Activated CD4-positive, CD25-positive, alpha-beta regulatory T cell (primary cell): ENCODE measurements at places on chromosomes 1 and 21.

DNA sequence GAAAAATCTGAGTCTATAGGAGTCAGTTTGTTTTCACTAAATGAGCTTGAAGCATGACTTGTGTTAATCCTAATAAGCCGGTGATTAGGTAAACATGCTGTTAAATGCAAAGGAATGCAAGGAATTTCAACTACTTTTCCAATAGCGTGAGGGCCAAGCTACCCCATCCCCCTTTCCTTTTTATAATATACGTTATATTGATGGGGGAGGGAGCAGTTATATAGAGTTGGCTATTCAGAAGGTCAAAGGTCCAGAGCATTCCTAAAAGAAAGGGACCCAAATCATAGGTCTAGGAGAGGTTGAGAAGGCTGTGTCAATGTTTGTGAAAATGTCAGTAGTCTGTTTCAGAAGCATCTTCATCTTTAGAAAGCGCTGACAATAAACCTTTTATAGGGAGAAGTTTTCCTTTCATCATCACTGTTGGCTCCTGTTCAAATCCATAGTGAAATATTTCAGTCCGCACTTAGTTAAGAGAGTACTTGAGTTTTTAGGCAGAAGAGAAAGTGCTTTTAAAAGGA, 3.8 kb downstream of the CCN1 start:
- no peak for DNase-seq

DNA sequence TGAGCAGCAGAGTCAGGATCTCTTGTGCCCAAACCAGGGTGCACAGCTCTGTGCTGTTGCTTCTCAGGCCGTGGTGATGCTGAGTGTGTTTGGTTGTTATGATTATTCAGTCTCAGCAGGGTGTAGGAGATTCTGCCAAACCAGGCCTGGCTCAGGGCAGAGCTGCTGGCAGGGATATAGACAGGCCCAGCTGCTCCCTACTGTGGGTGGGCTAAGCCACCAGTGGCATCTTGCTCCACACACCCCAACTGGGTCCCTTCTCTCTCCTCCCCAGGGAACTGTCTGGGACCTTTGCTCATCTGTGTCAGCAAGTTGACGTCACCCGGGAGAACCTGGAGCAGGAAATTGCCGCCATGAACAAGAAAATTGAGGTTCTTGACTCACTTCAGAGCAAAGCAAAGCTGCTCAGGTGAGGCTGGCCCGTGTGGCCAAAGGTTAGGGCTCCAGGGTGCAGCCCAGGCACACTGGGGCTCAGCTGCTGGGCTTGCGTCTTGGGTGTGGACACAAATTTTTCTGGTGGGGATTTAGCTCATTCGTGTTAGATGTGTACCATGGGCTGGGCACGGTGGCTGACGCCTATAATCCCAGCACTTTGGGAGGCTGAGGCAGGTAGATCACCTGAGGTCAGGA, 9.9 kb upstream of the MIIP start:
- no peak for DNase-seq

DNA sequence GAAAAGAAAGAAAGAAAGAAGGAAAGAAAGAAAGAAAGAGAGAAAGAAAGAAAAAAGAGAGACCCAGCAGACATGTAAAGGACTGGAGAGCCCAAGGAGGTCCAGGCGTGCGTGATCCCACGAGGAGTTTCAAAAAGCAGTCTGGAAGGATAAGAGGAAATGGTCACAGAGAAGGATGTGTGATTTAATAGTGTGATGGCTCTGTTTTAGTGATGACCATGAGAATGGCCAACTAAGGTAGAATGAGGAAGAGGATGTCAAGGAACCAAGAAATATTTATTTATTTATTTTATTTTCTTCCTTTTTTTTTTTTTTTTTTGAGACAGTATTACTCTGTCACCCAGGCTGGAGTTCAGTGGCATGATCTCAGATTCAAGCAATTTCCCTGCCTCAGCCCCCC, 25.5 kb downstream of the PTGS2 start:
- no peak for DNase-seq

GRCh38 chr1:119647228-119647733, 785 bp downstream of the ZNF697 start:
- DNase-seq, result no peak

GRCh38 chr1:101849356-101849755, 147.4 kb downstream of the OLFM3 start:
- DNase-seq, result no peak

GRCh38 chr21:33020558-33021100, 5.1 kb upstream of the OLIG2 start:
- no peak for DNase-seq

DNA sequence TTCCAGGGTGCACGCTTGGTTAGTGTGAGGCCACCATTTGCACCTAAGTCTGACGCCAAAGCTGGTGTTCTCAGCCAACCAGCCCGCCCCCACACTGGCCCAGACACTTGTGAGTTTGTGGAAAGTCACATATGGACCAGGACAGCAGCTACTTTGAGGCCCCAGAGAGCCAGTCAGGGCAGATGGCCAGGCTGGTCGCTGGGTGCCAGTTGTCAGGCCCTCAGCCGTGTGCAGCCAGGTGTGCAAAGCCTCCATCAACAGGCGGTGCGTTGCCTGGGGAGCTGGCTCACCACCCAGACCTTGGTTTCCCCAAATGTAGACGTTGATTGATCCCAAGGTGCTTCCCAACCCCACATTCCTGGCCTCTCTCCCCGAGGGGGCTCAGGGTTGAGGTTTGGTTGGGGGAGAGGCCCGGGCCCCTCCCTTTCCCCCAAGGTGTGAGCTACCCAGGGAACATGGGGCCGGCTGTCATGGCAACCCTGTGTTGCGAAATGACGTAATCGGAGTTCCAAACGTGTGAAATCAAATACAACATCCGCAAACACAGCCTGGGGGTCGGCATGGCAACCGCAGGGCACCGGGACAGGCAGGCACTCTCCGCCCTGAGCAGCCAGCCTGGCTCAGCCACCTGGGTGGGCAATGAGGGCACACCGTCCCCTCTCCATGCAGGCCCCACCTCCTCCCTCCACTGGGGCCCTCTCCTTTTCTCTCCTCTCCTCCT, 42.2 kb upstream of the WNT4 start:
- no peak for DNase-seq

- DNase-seq, result no peak
Observed at GRCh38 chr1:235714205-235714897, 64.8 kb upstream of the GNG4 start.

GRCh38 chr1:182301026-182301436, 90.6 kb downstream of the GLUL start:
- no peak for DNase-seq

DNA sequence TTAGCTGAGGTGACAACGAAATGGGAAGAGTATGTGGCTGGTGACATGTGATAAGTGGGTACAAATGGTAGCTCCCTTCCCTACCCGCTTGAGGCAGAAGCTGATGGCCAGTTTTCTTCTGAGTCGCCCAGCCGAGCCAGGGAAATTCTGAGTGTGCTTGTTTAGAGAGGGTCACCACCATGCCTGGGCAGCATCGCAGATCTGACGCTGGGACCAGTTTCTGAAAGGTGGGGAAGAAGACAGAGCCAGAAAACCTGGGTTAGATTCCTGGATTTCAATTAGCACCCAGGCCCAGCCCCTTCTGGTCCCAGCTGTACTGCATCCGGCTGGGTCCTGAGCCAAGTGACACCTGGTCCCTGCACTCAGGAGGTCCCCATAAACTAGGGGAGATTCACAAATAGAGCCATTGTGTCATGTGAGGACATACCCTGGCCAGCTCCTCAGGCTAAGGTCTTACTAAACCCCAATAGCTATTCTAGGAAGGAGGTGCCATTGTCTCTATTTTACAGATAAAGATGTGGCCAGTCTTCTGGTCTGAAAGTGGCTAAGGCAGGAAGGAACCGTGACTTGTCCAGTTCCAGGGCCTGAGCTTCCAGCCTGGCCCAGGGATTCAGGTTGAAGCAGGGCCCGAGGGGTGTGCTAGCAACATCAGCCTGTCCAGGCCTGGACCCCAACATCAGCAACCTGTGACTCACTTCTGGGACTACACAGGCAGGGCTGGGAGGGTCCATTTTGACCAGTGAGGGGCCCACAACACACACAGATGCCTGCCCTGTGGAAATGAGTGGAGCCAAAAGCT, 1.7 kb upstream of the TMEM61 start:
- no peak for DNase-seq

GRCh38 chr1:174969977-174970376, 29.8 kb upstream of the CACYBP start:
- no peak for DNase-seq

GRCh38 chr1:75937034-75937433, 4.8 kb upstream of the ASB17 start:
- no peak for DNase-seq

DNA sequence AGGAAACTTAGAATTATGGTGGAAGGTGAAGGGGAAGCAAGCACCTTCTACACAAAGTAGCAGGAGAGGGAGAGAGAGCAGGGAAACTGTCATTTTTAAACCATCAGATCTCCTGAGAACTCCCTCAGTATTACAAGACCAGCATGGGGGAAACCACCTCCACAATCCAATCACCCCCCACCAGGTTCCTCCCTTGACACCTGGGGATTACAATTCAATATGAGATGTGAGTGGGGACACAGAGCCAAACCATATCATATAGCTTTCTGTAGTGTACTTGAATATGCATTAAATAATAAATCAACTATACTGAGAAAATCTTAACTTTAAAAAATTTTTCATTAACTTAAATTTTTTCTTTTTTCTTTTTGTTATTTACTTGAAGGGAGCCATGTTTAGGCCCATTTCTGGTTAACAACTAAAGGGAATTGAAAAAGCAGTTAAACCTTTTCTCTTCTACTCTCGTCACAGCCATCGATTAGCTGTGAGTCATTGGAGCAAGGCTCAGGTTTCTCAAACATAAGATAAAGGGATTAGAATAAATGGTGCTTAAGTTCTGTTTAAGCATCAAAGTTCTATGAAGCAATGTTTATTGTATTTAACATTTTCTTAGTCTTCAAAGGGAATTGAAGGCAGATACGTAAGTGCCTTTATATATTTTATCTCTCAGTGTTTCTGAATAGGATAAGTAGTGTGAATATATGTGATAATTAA, 72.2 kb upstream of the DPT start:
- DNase-seq, result no peak

DNA sequence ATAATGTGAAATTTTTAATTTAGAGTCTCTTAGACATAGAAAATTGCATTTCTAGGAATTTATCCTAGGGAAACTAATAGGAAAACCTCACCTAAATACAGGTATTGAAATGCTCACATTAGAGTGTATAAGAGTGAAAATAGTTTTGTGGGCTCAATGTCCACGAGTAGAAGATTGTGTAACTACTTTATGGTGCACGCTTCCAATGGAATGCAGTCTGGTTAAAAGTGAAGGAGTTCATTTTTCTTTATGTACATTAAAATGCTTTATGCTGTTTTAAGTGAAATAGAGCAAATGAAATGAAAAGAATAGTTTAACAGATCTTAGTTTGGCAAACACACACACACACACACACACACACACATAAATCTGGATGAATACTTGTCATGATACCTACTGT, 278.2 kb downstream of the USP25 start:
- no peak for DNase-seq

DNA sequence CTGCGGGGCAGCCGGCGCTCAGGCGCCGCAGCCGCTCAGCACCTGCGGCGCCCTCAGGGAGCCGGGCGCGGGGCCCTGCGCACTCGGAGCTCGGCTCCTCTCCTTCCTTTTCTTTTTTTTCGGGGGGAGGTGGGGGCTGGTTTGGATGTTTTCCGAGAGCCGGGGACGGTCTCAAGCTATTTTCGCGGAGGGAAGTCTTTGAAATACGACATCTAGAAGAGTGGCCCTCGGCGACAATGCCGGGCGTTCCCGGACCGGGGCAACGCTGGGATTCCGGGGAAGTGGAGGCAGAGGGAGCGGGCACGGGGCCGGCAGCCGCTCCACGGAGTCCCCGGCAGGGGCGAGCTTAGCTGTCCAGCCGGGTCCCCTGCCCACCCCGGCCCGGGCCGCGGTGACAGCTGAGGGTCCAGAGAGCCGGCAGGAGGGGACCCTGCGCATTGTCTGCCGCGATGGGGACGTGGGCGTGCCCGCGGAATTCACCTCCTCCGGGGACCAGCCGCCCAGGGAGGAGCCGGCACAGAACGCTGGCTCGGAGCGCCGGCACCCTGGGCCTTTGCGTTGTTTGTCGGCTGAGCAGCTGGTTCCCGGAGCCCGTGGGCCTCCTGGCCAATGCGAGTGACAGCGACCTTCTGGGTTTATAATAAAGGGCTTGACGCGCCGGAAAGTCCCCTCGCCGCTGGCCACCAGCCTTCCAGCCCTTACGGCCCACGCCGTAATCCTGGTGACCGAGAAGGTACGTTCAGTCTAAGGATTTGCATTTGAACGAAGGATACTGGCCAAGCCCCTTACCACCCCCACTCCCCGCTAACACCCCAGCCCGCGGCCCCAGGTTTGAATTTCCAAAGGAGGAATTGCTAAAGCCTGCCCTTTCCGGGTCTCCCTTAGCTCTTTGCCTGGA, 582 bp downstream of the SLC37A1 start:
- peak; percentile 39 for DNase-seq

- no peak for DNase-seq
Observed at GRCh38 chr1:151611288-151611790, 511 bp upstream of the SNX27 start.

DNA sequence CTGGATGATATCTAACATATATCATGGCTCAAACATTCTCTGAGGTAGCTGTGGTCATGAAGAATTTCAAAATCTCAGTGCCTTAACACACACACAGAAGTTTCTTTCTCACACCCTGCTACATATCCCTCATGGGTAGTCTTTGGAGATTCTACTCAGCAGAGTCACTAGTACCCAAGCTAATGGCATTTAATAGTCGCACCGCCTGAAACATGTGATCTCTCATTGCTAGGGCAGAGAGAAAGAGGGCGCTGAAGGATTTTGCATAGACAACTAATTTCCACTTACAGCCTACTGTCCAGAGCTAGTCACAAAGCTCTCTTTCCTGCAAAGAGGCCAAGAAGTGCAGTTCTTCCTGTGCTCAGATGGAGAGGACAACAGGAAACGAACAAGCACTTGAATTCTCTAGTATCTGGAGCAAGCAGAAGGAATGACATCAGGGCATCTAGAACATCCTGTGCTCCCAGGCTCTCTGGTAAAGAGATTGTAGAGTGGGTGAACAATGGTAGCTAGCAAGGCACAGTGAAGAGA, 183.4 kb upstream of the PTBP2 start:
- DNase-seq, result no peak

DNA sequence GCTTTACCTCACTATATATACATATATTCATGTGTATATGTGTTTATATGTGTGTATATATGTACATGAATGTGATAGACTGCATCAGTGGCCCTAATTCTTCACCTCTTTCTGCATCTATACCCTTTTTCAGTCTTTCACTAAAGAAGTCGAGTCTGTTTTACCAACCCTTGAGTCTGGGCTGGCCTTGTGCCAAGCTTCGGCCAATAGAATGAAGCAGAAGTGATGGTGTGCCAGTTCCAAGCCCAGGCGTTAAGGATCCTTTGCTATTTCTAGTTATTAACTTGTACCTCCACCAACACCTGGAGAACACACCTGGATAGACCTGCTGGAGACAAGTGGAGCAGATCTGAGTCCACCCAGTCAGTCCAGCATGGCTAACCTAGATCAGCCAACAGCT, 61.6 kb upstream of the PPM1J start:
- DNase-seq, result no peak

GRCh38 chr1:43436371-43436770, 17.4 kb downstream of the HYI start:
- no peak for DNase-seq

- DNase-seq, result no peak
Observed at GRCh38 chr1:159123587-159123986, 47.0 kb upstream of the AIM2 start.

GRCh38 chr1:11362547-11363021, 89.6 kb downstream of the UBIAD1 start:
- DNase-seq, result no peak

GRCh38 chr1:93033785-93034184, 45.3 kb upstream of the MTF2 start:
- no peak for DNase-seq

- DNase-seq, result no peak
Observed at GRCh38 chr1:98732985-98733781, 71.7 kb downstream of the SNX7 start.
